ENCODE measurements at places on chromosomes 6 and 20.

GRCh38 chr6:88115307-88115706 lies 50.8 kb downstream of the CNR1 start:
- no peak for DNase-seq

DNA sequence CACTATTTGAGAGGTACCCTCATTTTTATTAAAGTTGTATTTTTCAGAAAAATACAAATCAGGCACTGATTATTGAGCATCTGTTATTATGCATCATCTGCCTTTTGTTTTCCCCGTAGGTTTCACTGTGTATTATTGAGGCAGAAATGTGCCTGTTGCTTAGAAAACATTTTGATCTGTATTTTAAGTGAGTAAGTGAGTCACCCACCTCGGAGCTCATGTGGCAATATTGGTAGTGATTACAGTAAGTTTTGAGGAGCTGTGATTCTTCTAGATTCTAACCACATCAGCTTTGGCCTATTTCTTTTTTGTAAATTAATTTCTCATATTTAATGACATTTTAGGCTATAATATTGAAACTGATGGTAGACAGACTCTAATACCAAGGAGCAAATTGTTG lies 59.6 kb upstream of the LAMP5 start:
- DNase-seq, result no peak

DNA sequence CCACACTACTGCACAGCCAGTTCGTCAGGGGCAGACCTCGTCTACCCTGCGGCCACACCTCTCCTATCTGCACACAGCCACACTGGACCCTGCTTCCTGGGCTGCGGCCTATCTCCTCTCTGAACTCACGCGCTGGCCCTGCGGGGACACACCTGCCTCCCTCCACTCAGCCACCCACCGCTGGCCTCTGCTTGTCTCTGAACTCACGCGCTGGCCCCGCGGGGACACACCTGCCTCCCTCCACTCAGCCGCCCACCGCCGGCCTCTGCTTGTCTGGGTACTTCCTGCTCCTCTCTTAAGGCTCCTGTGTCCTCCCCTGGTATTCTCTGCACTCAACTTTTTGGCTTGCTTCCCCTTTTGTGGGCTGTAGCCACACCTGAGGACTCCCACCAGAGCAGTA lies 52.3 kb downstream of the HUS1B start:
- no peak for DNase-seq

DNA sequence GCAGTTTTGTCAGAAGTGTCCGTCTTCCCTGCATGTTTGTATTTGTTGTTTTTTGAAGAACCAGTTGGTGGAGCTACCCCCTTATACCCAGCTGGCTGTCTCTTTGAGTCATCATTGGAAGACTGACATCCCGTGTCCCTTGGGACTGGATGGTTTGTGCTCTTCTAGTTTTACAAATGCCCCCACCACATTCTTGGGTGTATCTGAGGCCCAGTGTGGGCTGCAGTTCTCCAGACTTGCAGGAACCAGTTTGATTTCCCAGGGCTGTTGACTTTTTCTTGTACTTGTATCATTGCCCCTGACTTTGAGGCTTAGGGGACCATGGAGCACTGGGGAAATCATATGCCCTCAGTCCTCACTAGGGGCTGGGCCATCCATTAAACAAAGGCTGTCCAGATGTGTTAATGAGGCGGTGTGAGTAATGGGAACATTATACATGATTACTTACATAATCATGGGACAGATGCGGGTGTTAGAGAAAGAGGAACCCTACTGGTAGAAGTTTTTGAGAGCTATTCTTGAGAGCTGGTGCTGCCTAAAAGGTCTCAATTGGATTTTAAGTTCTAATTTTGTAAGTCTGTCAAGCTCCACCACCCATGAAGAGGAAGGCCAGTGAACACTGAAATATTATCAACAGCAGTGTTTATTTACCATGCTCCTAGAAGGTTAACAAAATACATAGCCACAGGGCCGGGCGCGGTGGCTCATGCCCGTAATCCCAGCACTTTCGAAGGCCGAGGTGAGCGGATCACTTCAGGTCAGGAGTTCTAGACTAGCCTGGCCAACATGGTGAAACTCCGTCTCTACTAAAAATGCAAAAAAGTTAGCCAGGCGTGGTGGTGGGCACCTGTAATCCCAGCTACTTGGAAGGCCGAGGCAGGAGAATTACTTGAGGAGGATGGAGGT lies 8.5 kb downstream of the JARID2 start:
- no peak for DNase-seq

GRCh38 chr20:584161-584970 lies 25.7 kb downstream of the TCF15 start:
- no peak for DNase-seq

DNA sequence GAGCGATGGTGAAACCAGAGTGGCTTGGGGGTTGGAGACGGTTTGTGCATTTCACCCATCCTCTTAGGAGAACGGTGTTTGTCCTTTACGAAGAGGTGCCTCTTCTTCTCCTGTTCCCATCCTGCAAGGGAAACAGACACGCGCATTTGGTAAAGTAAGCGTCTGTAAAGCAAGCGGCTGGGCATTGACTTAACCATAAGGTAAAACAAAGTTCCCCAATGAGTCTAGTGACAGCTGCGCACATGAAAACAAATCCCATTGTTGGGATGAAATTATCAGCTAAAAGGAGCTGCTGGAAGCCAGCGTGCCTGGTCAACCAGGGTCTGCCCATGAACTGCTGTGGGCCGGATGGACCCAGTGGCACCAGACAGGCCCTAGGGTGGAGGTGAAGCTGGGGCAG lies 5.8 kb downstream of the BHLHE23 start:
- no peak for DNase-seq

DNA sequence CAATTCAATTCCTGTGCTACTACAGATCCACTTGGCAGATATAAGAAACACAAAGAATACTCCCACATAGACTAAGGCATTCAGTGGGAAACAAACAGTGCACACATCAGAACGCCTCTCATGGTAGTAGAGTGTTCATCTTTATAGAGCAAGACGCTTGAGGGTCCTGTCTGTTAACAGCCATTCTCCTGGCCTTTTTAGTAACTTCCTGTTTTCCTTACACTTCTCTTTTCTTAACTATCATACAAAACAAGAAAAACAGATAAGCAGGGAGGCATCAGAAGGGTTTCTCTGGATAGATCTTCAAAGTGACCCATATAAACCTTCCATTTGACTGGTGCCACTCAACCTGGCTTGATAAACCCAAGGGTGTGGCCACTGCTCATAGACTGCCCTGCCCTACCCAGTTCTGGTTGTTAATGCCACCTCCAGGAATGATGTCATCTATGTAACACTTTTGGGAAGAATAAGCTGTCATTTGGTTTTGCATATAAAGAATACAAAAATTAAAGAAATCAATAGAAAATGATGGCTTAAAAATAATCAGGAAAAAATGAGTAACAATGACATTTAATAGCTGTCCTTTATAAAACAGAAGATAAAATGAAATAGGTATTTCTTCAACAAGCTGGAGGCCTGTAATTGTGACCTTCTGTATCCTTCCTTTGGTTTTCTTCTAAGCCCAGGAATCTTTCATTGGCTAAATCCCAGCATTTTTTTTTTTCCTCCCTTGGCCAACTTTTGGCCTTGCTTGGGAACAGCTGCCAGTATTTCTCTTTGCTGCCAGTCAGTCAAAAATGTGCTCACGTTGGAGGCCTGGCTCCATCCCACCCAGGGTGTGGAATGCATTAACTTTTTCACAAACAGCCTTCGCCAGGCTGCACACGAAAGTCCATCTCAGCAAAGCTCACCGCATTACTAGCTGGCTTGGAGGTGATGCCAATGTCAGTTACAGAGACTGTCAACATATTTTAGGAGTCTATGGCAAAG lies 103.5 kb downstream of the GJA10 start:
- DNase-seq, result no peak
